Hepatocyte (in vitro differentiated cells): ENCODE measurements at places on chromosomes 5 and 9.

DNA sequence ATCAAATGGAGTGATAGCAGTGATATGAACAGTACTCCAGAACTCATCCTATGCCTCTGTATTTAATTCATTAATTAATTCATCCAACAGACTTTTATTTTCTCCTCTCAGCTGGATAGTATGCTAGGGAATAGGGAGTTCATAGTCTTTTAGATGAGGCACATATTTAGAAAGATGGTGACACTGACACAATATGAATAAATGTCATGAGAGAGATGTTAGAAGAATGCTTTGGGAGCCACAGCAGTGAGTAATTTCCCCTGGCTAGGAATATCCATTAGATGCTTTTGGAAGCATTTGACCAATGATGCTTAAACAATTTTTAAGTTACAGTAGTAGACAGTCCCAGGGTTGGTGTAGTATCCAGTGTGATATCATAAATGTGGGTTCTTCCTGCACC lies 428.7 kb upstream of the SGCD start:
- no peak for DNase-seq

DNA sequence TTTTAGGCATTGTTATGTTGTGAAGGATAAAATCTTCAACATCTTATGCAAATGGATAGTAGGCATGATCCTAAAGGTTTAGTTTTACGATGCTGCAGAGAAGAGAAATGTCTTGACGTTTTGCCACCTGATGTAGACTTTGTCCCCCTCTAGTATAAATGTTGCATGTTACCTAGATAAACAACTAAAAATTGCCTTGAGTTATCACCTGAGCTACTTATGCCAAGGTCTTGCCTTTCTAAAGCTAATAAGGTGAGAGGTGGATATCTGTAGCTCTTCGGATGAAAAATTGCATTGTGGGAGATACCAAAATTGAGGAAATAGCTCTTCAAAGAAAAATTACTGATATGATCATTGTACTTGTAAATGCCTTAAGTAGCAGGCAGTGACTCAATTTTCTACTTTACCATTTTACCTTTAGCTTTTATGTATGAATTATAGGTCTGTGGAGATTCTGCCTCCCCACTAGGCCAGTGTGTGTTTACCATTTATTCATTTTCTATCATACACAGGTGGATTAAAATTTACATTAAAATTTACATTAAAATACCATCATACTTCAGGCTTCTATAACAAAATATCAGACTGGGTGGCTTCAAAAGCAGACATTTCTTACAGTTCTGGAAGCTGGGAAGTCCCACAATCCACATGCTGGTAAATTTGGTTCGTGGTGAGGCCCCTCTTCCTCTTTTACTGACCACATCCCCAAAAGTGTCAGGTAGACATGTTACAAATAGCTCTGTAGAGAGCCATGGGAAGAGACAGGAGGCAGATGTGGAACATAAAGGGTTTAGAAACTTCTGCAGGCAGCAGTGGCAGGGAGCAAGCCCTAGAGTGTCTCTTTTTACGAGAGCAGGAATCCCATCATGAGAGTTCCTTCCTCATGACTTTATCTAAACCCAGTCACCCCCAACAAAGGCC lies 100.7 kb upstream of the ERBIN start:
- DNase-seq = peak; percentile 26

GRCh38 chr9:4828761-4829160 lies 36.0 kb downstream of the RCL1 start:
- DNase-seq = no peak

DNA sequence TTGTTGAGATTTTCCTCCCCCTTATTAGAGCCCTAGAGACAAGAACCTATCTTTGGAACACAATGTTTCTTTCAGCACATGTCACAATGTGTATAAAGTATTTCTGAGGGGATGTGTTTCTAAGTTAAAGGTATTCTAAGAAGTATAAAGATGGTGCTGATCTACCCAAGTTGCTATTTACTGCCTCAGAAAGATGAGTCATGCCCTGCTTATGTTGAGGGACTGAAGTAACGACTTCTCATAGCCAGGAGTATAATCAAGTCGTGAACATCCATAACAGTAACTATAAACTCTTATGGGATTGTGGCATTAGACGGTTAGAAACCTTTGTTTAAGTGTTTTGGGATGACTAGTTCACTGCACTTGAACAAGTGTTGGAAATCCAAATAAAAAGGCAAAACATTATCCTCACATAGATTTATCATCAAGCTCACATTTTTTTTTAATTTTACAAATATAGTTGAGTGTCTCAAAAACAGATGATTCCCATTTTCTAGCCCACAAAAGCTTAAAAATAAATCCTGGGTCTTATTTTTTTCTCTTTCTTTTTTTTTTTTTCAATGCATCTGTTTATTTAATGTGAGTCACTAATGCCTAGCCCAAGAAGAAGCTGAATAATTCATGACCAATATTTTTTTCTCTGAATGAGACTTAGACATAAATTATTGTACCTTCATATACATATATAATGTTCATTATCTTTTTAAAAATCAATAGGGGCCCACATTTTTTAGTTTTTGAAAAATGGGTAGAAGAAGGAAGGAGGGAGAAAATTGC lies 12.2 kb upstream of the TMEM252 start:
- peak; percentile 60 for DNase-seq

- DNase-seq = no peak
Observed at GRCh38 chr9:105416840-105417239, 31.0 kb upstream of the FSD1L start.

- peak; percentile 74 for DNase-seq
Observed at GRCh38 chr9:25678147-25678666, at the start of gene TUSC1. Gene TUSC1 (minus strand): TSS chr9:25678444. CDS start chr9:25678312, 132 bp downstream.

DNA sequence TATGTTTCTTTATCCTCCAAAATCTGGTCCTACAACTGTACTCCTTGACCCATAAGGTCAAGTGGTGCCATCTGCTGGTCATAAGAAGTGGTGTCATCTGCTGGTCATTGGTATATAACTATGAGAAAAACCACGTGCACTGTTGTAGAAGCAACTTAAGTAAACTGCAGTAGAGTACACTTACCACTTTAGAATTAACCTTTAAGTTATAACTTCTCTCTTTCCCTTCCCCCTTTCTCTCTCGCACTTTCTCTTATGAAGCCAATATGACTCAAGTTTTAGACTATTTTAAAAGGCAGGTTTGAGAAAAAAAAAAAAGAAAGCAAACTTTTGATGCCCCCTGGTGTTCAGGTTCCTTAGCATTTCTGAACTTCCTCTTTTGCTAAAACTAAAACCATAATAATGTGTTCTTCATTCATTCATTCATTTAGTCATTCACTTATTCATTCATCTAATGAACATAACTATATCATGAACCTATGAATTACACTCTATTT lies 12.8 kb upstream of the MTAP start:
- peak; percentile 91 for DNase-seq

GRCh38 chr9:108416324-108416723 lies 439.5 kb downstream of the ACTL7B start:
- peak; percentile 19 for DNase-seq

GRCh38 chr5:169728-170094 lies 21.6 kb upstream of the LRRC14B start:
- DNase-seq = no peak

- DNase-seq = peak; percentile 77
Observed at GRCh38 chr5:35229076-35230037, 930 bp downstream of the PRLR start.

DNA sequence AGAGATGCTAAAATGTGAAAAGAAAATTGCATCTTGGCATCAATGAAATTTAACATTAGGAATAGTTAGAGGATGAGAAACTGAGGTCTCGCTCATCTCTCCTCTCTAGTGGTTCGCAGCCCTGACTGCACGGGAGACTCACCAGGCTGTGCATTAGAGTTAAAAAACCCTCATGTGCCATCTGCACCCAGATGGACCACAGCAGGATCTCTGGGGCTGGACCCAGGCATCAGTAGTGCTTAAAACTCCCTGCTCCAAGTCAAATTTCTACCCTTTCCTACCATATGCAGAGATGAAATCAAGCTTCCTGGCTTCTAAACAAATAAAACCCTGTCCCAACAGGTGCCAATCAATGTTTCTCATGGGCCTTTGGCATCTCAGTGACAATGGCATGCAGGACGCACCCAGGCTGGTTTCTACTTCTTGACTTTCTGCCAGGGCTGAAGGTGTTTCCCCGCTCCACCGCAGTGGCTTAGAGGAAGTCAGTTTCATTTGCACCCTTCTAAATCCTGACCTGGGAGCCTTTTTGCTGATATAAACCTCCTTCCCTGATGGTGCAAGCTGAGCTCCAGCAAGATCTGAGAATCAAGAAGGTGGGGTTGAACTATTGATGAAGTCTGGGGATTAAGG lies 132.6 kb downstream of the NSG2 start:
- no peak for DNase-seq

- DNase-seq = no peak
Observed at GRCh38 chr9:95721061-95721531, 154.4 kb upstream of the ERCC6L2 start.

GRCh38 chr5:8641786-8642505 lies 773.0 kb downstream of the MTRR start:
- DNase-seq = no peak

GRCh38 chr9:32577316-32577715 lies 4.4 kb upstream of the NDUFB6 start:
- DNase-seq = no peak

- no peak for DNase-seq
Observed at GRCh38 chr5:72477644-72478043, 29.6 kb downstream of the ZNF366 start.

DNA sequence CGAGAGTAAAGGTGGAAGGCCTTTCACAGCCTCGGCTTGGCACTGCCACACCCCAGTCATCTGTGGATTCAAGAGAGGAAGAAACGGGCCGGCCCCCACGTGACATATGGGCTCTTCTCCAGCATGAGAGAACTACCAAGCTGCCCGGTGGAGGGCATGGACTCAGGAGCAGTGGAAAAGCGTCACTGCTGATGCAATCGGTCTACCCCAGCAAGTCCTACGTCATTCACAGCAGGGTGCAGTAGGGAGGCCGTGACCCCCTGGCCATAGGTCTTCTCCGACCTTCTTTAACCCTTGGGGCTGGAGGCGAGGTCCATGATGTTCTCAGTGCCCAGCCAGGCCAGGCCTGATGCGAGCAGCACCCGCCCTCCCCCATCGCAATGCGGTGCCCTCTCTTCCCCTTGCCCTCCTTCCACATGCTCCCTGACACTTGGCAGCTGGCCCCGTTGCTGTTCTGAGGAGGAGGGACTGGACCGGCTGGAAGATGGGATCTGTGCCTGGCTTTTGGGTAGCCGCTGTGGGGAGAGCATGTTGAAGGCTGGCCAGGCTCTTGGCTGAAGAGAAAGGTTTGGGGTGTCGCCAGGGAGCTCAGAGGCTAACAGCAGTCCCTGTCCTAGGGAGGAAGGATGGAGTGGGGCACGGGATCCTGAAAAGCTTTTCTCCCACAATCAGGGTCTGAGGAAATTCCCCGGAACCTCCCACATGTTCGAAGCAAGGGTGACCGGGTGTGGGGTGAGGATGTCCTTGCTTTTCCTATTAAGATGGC lies 89.8 kb downstream of the LIFR start:
- no peak for DNase-seq

DNA sequence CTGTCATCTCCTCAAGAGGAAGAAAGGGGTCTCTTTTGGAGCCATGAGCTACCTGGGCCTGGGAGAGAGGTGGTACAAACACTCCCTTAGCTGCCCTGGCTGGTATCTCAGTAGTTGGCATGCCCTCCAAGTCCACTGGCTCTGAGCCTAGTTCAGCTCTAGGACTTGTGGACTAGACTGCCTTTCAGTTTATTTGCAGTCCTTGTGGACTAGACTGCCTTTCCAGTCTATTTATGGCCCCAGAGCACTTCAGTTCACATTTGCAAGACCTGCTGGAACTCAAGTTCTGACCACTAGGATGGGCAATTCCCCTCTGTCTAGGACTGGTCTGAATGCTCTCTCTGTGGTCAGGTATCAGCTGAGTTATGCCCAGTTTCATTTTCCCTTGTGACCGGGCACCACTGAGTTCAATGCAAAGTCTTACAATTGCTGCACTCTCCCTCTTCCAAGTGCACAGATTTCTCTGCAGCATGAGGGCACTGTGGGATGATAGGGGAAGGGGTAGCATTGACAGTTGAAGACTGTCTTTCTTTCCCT lies 1019.0 kb downstream of the TAF11L14 start:
- no peak for DNase-seq

- no peak for DNase-seq
Observed at GRCh38 chr5:38039826-38040225, 200.0 kb upstream of the GDNF start.

DNA sequence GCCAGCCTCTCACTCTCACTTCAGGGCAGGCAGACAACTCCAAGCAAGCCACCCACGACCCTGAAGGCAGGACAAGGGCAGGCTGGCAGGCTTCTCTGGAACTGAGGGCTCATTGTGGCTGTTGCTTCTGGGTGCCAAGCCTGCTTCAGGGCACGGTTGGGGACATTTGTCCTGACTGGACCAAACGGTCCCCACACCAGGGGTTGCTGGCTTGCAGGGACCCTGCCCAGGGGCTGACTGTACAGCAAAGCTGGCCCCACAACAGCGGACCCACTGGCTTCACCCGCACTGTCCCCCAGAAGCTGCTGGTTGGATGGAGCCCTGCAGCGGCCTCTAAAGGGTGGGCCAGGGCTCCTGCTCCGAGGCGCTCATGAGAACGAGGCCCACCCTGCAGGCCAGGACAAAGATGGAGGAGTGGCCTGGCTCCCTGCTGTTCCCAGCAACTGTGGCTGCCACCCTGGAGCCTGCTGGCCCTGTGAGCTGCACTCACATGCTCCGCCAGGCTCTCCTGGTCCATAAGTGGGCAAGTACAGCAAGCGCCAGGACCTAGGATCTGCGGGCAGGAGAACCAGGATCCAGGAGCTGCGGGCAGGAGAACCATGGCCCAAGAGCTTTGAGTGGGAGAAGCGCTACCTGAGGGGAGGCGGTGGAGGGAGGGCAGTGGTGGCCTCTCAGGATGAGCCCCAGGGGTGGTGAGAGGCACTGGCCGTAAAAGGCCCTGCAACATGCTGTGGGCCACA lies 34.4 kb upstream of the NSMF start:
- no peak for DNase-seq

DNA sequence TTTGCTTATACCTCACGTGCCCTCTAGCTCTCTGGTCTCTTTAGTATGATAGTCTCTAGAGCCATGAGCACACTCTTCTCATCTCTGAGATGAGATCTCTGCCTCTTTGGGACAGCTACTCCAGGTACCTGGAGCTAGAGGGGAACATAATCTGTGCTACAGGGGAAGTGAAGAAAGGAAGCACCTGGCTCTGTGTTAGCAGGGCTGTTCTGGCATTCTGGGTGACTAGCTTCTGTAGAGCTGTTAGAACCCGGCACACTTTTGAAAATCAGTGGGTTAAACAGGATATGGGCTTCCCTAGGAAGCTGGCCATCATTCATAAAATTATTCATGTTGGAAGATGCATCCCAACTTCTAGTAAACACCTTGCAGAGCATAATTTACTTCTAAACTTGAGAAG lies 224.8 kb downstream of the MCTP1 start:
- DNase-seq = no peak

DNA sequence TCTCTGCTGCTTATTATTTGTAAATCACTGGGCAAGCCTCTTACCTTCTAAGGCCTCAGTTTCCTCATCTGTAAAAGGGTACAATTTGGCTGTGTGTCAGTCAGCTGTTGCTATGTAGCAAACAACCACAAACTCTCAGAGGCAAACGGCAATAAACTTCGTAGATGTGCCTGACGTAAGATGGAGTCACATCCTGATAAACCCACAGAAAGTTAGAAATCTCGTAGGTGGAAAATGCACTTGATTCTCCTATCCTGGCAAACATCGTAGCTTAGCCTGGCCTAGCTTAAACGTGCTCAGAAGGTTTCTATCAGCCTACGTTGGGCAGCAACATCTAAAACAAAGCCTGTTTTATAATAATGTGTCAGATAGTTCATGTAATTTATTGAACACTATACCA lies 35.0 kb upstream of the UNC5A start:
- DNase-seq = no peak
